ENCODE measurements at places on chromosomes 7 and 10. TPM values are rescaled to one million over a fixed set of nuclear protein-coding genes. Genes with fewer than 3 reads are reported as not detected.
A peak's percentile ranks its signal among the peaks of the same experiment; 100 is the strongest.

- no peak for DNase-seq
Measured at GRCh38 chr10:101938305-101939007, 94.9 kb upstream of the KCNIP2 start.

Gene SRI
- 801 TPM for total RNA-seq

DNA sequence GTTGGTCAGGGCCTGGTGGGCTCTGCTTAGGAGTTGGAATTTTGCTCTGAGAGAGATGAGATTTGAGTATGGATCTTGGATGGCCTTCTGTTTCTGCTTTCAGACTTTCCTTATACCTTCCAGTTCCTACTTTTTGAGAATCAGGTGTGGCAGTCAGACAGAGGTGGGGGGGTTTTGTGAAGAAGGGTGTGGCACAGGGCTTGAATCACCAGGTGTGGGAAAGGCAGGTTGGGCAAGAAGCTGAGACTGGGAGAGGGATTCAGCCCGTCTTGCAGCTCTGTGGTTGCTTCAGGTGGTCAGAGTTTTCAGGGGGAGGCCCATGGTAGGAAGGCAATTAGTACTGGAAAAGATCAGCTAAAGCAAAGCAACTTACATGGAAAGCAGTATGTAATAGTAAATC, 340.2 kb downstream of the LRMDA start:
- DNase-seq: no peak

- no peak for DNase-seq
Measured at GRCh38 chr10:127592586-127592985, 43.5 kb downstream of the NPS start.

Gene CNPY1
- not detected for total RNA-seq

DNA sequence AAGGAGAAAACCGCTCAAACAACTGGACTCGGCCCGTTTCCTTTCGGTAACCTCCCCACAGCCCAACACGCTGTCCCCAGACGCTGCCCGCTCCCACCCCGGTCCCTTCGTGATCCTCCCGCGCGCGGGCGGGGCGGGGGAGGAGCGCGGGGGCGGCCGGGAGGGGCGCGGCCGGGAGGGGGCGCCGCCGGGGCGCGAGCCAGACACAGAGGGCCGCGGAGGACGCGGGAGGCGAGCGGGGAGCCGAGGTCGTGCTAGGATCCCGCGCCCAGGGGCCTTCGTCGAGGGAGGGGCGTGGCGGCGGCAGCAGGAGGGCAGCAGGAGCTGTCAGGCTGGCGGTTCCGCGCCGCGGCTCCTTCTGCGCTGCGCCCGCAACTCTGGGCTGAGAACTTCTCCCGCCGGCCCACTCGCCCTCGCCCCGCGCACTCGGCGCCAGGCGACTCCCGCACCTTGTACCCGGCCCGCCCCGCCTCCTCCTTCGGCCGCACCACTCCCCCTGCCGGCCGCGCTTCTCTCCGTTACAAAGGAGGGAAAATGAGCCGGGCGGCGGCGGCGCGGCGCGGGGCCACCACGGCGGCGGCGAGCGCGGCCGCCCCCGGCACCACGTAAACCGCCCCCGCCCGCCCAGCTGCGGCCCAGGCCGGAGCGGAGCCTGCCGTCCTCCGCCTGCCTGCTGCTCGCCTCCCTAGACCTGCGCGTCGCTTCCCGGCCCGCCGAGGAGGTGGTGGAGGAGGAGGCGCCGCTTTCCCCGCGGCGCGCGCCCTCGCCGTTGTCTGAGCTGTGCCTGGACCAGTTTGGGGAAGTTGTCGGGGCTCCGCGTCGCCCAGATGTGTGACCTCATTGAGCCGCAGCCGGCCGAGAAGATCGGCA, at the start of gene CDK14:
Gene CDK14 (plus strand): TSS at position 521 of the 870 bp plus-strand sequence. CDS start 307 bp downstream, at position 828.
- peak; percentile 82 for DNase-seq

All from colonic mucosa (tissue), 4 donors.